NCI-H2171 (cell line): ENCODE measurements at places on chromosomes 2 and 18.

DNA sequence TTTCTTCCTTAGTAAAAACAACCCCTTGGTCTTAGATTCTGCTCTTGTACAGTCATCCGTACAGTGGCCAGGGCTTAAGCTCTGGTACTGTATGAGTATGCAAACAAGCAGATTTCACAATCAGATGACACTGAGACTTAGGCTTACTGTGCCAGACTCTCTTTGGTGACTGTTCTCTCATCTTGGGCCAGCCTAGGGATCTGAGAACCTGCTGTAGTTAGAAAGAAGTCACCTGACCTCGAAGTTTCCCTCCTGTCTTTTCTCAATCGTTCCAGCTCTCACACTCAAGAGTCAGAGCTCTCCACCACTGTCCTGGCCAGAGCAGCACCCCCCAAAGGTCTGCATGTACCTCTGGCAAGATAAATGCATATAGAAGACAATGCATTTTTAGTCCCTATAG, 63.2 kb downstream of the ZEB2 start:
- DNase-seq: no peak

DNA sequence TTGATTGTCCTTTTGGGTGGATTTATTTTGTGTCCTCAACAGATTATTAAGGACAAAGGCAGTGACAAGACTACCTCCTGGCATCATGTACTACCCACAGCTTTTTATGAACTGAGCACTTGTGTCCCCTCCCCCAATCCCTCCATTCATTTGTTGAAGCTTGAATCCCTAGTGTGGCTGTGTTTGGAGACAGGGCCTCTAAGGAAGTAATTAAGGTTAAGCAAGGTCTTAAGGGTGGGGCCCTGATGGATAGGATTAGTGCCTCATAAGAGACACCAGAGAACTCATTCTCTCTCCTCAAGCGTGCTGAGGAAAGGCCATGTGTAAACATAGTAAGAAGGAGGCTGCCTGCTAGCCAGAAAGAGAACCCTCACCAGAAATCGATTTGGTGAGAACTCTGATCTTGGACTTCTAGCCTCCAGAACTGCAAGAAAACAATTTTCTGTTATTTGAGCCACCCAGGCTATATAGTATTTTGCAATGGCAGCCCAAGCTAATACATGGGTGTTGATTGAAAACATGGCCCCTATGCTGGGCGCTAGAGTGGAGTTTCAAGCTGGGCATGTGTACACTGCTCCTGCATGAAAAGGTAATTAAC, 3.4 kb upstream of the MAP4K4 start:
- no peak for DNase-seq

- DNase-seq: no peak
Observed at GRCh38 chr2:129726216-129726615, 253.2 kb upstream of the RAB6C start.

DNA sequence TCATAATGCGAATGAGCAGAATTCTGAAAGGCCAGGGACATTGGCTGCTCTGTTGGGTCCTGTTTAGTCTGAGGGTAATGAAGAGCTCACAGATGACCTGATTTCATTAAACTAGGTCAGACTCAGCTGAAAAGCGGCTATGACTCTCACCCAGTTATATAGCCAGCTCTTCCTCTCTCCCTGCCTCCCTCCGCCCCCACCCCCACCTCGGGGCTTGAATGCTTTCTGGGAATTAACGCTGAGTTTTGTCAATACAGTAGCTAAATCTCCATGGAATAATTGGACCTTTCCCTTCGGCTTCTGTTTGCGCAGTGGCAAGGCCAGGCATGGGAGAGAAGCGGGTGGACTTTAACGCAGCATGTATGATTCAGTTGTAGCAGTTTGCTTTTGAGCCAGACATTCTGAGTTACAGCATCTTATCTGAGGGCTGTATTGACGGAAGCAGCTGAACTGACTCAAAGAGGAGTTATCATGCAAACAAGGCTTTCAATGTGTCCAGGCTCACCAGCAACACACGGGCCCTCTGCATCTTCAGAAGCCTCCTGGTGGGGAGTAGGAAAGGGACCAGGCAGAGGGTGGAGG, 110.6 kb downstream of the MYCN start:
- DNase-seq: no peak

DNA sequence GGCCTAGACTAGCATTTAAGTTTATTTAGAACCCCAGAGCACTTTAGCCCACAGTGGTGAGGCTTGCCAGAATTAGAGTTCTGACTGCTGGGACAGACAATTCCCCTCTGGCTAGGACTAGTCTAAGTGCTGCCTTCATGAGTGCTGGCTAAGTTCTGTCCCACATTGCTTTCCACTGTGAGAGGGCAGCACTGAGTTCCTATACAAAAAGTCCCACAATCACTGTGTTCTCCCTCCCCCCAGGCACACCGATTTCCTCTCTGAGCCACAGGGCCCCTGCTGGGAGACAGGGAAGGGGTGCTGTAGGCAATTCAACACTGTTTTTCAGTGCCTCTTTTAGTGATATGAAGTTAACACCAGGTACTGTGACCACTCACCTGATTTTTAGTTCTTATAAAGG, 310.9 kb downstream of the DLGAP1 start:
- DNase-seq: no peak

DNA sequence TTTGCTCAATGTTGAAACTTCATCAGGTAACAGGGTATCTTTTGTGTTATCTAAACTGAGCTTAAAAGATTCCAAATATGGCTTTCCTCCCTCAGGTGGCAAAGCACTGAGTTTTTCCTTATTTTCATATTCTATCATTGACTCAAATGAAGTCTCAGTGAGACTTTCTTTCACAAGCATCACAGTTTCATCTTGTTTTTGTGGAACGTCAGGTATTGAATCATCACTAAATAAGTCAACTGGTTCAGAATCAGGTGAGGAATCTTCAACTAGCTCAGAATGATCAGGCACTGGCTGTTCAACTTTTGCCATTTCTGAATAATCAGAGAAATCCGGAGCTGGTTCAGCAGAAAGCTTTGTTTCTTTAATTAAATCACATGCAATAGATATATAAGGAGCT, 24.6 kb downstream of the RTN4 start:
- DNase-seq: no peak

- DNase-seq: no peak
Observed at GRCh38 chr2:210435439-210435838, 41.1 kb downstream of the LANCL1 start.

DNA sequence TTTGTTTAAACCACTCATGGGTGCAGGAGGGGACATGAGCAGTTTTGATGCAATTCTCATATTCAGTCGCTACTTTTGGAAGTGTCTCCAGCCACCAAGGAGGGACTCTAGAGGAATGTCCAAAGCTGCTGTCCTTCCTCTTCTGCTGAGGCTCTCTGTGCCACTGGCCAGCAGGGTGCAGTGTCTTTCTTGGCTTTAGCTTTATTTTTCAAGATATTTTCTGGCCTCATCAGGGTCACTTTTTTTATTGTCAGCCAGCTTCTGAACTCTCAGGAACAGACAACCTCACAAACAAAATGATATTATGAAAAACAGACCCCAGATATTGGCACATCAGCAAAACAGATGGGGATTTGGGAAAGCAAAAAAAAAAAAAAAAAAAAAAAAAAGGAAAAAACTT, 289.3 kb upstream of the ZSWIM2 start:
- DNase-seq: no peak

- no peak for DNase-seq
Observed at GRCh38 chr2:226707499-226707898, 92.1 kb downstream of the IRS1 start.

DNA sequence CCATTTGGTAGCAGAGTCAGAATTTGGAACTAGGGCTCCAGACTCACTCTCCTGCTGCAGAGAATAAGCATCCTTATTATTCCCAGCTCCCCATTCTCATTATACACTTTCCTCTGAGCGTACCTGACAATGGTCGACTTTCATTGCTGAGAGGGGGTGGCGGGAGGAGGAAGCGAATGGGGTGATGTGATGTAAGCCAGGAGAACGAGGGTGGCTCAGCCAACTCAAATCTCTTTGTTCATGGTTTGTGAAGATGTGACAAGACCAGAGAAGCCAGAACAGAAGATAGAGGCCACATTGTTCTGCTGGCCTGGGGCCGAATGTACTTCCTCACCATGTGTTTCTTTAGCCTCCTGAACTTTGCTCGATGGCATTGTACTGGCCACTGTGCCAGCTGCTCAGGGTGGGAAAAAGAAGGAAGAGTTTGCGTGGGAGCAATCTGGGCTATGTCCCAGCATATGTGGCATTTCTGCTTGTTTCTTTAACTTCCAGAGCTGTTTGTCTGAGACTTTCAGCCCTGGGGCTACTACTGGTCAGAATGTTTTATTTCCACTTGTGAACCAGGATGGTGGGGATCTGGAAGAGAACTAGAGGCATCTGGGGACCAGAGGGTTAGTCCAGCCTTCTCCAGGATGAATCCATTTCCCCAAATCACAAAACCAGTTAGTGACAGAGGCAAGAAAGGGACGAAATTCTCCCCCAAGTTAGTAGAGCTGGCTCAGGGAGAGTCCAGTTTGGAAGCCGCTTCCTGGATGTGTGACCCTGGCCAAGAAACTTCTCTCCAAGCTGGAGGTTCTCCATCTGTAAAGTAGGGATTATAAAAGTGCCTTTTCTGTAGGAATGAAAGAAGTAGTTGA, 62.6 kb downstream of the MOGAT1 start:
- no peak for DNase-seq

DNA sequence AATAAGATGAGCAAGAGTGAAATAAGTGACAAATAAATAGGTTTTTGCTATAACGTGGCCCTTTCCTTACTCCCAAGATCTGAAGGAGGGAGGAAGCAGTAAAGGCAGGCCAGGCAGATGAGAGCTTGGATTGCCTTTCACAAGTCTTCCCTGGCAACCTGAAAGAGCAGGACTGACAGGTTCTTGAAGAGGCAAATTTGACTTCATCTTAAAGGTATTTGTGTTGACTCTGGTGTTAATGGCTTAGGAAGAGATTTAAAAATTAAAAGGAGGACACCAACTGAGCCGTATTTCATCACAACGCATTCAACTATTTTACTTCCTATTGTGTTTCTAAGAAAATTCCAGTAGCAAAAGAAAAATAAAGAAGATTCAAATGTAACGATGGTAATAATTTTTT, 3.2 kb downstream of the STRN start:
- DNase-seq: no peak

- DNase-seq: no peak
Observed at GRCh38 chr18:31731628-31732027, 29.1 kb downstream of the SLC25A52 start.

DNA sequence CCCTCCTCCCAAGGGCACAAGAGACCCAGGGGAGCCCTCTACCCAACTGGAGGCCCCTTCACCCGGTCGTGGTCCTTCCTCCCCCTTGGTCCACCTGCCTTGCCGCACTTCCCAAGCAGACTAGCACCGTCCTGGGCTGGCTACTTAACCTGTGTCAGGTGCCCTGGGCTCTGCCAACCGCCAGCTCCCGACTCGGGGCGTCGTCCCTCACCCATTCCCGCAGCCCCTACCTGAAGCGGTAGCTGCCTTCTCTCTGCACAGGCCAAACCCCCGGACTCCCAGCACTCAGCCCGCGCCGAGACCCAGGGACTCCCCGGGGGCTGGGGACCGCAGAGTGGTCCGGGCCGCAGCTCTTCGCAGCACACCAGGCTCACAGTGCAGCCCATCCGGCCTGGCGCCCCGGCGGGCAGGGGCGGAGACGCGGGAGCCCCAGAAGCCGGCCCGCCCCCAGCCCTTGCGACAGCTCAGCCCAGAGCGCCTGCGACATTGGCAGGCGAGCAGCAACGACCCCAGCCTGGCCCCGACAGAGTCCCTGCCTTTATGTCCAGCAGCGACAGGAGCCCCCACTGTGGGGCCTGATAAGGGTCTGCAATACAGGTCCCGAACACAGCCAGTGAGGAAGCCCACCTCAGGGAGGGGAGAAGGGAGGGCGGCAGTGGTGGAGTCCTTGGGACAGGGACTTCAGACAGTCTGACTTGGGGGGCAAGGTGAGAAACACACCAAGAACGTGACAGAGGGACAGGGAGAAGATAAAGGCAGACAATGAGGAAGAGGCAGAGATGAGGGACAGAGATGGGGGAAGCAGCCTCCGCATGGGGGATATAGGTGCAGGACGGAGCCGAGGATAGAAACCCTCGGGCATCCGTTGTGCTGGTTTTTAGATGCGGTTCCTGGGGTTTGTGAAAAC, 31.0 kb upstream of the TNS1 start:
- no peak for DNase-seq

- no peak for DNase-seq
Observed at GRCh38 chr2:101432411-101433181, 42.3 kb downstream of the RFX8 start.

- DNase-seq: peak; percentile 72
Observed at GRCh38 chr2:181104512-181105115, 124.2 kb downstream of the UBE2E3 start.

DNA sequence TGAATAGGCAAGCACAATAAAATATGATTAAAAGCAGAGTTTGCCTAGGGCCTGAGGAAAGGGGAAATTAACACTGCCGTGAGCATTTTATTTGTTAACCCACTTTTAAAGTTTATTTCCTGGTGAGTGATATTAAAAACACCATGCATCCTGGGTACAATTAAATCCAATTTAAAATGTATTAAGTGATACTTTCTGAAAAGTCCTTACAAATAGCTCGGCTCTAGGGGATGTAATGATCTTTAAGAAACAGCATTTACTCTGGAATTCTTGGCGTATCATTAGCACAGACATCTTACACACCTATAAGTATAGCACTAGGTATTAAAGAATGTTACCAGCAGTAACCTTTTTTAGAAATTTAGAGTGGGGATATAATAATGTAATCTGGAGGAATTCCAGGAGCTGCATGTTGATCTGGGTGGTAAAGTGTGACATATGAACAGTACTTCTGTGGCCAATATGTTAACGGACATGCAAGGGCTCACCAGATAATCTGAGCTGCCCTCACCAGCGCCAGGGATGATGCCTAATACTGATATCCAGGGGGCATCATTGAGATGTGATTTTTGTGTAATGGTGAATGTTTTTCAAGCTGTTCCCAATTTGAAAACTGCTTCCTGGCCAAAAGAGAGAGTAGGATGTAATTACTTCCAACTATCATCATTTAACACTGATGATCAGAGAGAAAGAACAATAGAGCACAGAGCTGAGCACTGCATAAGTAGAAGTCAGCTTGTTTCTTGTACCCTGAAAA, 235.9 kb downstream of the DSEL start:
- no peak for DNase-seq

- DNase-seq: no peak
Observed at GRCh38 chr2:146869328-146869727, 975.5 kb upstream of the ACVR2A start.

DNA sequence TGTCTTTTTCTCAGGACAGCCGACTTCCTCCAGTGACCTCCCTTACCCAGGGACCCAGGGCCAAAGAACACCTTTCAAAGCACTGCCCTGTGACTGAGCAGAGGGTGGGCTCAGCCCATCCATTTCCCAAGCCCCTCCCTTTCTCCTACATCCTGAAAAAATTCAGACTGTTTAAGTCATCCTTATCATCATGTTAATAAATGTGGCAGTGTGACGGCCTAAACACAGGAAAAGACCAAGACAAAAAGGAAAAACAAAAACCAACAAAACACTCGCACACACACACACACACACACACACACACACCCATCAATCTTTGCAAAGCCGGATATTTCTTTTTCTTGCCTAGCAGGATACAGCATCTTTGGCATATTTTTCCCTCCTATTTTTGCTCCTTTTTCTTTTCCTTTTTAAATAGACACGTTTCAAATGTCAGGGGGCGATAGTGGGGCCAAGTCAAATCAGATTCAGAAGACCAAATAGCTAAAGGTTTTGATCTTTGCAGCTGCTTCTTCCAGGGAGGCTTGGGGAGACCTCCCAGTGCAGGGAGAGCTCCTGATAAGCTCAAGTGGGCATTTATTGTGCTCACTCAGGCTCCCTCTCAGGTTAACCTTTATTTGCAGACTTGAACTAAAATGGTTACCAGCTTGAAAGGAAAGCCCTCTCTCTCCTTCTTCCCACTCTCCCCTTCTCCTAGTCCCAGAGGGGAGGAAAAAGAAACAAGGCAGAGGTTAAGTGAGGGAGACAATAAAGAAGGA, 39.5 kb upstream of the NRP2 start:
- DNase-seq: no peak

GRCh38 chr2:74373221-74373676, 6.9 kb downstream of the DCTN1 start:
- DNase-seq: peak; percentile 66
